NCI-H2171 (cell line): ENCODE measurements at places on chromosomes 5 and 9.

DNA sequence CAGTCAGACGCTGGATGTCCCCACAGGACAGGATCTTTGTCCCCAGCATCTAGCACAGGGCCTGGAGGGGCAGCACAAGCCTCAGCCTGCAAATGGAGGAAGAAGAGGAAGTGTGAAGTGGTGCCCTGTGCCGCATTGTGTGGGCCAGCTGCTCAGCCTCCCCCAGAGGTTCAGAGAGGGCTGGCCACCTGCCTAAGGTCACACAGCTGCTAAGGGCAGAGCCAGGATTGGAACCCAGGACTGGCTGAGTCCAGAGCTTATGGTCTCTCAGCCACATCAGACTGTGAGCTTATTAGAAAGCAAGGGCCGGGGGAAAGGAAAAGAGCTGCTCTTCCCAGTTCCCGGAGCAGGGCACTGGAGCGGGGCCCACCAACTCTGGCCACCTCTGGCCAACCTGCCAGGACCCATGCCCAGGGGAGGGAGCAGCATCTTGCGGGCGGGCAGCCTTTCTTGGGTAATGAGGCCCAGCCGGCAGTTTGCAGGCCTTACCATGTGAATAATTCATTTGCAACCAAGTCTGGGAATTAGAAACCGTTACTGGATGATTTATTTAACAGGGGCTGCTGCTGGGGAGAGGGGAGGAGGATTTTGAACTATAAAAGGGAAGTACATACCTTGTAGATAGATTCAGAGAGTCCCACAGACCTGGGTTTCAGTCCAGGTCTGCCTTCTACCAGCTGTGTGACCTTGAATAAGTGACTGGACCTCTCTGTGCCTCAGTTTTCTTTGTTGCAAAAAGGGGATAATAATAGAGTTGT, 11.6 kb upstream of the CRB2 start:
- no peak for DNase-seq

DNA sequence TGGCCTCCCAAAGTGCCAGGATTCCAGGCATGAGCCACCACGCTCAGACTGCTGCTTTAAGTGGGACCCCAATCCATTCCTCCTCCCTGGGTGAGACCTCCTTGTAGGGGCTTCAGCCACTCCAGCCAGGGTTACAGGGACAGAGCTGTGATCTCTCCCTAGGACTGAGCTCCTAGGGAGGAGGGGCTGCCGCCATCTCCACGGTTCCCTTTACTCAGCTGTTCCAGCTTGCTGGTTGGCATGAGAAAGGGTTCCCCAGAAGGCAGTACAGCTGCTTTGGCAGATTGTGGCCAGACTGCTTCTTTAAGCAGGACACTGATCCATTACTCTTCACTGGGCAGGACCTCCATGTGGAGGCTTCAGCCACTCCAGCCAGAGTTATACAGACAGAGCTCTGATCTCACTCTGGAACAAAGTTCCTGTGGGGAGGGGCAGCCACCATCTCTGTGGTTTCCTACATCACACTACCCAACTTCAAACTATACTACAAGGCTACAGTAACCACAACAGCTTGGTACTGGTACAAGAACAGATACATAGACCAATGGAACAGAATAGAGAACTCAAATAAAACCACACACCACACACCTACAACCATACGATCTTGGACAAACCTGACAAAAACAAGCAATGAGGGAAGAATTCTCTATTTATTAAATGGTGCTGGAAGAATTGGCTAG, 7.2 kb downstream of the INSL6 start:
- DNase-seq = no peak

DNA sequence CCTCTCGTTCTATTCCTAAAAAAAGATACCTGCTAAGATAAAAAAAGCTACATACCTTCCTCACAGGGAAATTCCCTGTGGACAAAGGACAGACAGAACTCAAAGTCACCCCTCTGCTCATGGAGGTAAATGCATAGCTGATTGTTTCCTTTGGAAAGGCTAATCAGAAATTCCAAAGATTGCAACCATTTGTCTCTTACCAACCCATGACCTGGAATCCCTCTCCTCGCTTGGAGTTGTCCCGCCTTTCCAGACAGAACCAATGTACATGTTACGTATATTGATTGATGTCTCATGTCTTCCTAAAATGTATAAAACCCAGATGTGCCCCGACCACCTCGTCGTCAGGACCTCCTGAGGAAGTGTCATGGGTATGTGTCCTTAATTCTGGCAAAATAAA, 49.2 kb upstream of the LIFR start:
- no peak for DNase-seq

DNA sequence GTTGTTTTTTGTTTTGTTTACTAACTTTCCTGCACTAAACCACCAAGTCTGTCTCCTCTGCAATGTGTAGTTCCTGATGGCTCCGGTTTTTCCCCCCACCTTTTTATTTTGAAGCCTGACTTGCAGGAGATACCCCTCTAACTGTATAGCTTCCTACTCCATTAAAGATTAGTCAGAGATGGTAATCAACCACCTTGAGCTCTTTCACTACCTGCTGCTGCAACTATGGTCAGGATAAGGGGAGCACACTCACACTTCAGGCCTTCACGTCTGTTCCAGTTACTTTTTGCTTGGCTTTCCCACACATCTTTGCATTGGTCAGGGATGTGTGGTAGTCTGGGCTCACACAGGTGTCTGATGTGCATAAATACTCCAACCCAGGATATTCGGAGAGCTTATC, 63.4 kb downstream of the NR6A1 start:
- DNase-seq = no peak

- DNase-seq = no peak
These were observed 387.7 kb downstream of the TLR4 start for GRCh38 chr9:118091711-118092500.

DNA sequence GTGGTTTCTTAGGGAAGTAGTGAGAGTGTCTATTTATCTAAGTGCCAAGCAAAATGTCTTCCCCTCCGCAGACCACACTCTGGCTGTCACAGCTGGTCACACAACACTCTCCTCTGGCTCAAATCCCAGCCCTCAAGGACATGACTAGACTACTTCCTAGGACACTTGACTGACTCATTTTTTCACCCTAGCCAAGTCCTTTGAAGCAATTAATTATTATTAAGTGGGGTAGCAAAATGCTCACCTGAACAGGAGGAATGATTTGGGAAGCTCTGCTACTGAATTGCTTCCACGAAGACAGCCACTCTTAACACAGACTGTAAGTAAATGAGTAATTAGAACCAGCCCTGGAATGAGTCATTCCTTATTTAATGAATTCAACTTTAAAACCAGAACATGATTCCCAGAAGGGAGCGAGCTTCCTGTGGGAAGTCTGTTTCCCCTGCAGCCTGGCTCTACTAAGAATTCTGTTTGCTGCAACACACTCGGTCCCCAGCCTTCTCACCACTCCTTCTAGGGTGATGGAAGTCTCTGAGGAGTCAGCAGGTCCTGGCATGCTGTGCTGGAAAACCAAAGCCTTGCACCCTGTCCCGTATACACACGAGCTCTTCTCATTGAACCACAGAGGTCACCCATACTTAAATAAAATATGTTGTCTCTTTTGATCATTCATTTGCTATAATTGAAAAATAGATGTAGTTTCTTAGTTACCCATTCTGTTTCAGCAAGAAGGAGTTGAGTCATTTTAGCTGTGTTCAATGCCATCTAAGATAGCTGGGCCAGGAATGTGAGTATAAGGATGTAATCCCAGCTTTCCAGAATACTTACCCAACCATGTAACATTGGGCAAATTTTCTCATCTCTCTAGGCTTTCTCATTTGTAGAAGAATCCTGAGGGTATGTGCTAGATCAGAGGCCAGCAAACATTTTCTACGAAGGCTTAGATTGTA, 218.6 kb upstream of the RASEF start:
- no peak for DNase-seq

DNA sequence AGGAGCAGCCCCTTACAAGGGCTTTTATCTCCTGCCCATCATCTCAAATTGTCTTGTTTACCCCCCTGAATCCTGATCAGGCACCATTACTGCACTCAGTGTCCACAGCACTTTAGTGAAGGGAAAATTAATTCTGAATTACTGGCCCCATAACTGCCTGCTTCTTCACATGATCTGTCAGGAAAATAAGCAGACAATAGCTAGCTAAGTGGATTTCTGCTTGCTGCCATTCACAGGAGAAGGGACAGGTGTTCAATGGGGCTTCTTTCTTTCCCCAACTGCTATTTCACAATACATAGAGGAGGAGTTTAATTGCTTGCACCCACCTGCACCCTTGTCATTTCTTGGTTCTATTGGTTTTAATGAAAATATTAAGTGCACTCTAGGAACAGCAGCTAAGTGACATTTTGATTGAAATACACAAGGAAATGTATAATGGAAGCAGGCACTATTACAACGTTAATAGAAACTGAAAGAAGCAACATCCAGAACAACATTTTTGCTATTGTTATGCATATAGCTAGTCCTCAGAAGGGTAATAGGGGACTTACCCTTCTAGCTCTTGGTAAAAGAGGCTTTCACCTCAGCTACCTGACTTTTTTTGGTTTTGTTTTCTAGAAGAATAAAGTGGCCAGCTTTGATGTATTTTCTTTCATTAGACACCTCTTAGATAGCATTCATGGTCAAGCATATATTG, 599.3 kb upstream of the TLE4 start:
- peak; percentile 49 for DNase-seq

- DNase-seq = no peak
These were observed 175.5 kb downstream of the NXNL2 start for GRCh38 chr9:88710449-88710848.

DNA sequence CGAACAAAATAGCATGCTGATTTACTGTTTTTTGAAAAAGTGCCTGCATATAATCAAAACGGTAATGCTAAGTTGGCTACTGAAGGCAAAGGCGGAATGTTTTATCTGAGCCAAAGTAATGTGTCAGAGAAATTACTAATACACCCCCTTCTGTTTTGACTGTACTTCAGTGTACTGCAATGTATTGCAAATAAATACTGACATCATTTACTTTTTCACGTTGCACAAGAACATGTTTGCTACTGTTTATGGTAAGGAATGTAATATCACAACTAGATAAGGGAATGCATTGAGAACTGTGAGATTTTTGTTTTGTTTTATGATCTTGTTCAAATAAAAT, 813 bp upstream of the AGTPBP1 start:
- no peak for DNase-seq

- no peak for DNase-seq
These were observed 3.4 kb upstream of the FLT4 start for GRCh38 chr5:180652771-180653170.

- DNase-seq = no peak
These were observed 621 bp upstream of the GCNT4 start for GRCh38 chr5:75053054-75053303.

DNA sequence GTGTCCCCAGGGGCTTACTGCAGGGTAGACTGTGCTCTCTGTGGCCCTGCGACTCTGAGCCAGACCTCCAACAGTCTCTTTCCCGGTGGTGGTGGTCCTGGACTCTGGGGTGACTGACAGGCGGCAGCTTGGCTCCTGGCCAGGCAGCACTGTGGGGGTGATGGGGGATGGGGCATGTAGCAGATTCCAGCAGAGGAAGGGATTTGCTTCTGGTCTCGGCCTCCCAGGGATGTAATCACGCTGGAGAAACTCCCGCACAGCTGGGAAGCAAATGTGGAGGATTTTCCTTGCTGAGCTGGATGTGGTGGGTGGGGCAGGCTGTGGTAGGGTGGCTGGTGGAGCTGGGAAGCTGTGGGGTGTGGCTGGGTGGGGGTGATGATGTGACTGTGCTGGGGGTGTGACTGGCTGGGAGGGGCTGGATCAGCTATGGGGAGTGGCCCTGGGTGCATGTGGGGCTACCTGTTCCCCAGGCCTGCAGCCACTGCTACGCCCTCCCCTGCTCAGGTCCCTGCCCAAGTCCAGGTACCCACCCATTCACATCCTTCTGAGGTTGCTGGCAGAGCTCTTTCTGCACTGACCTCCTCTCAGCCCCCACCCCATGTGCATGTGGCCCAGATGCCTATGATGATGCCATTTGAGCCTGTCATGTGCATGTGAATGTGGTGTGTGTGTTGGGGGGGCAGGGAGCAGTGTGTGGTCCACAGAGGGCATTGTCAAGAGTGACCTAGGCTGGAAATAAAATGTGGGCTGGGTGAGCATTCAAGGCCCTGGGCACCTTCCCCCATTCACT, 3.8 kb downstream of the NDST1 start:
- DNase-seq = no peak

DNA sequence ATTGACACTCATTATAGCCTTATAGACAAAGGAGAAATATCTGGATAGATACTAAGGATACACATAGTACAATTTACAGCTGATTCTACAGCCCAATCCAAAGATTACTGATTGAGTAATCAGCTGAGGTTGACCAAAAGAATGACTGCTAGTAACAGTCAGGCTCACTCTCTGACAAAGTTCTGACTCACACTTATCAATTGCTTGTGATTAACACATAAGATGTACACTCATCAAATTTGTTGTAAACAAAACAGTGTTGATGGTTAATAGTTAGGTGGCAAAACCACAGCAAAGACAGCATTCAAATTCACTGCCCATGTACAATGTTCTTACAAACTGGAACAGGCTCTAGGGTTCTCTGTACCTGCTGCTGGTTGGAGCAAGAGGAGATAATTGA, 422.7 kb downstream of the TLE1 start:
- DNase-seq = no peak

GRCh38 chr5:92969191-92969780, 611.7 kb downstream of the NR2F1-AS1 start:
- no peak for DNase-seq

- no peak for DNase-seq
These were observed 278.3 kb upstream of the MPDZ start for GRCh38 chr9:13557746-13558145.

GRCh38 chr5:109779036-109779735, 89.5 kb downstream of the MAN2A1 start:
- no peak for DNase-seq

- no peak for DNase-seq
These were observed 110.5 kb upstream of the CDKN2B start for GRCh38 chr9:22119522-22120158.

GRCh38 chr5:96408210-96408777, 24.8 kb downstream of the PCSK1 start:
- DNase-seq = no peak

- no peak for DNase-seq
These were observed 29.5 kb downstream of the SLC25A46 start for GRCh38 chr5:110768138-110768860.

GRCh38 chr5:90901261-90901660, 342.7 kb downstream of the ADGRV1 start:
- no peak for DNase-seq

DNA sequence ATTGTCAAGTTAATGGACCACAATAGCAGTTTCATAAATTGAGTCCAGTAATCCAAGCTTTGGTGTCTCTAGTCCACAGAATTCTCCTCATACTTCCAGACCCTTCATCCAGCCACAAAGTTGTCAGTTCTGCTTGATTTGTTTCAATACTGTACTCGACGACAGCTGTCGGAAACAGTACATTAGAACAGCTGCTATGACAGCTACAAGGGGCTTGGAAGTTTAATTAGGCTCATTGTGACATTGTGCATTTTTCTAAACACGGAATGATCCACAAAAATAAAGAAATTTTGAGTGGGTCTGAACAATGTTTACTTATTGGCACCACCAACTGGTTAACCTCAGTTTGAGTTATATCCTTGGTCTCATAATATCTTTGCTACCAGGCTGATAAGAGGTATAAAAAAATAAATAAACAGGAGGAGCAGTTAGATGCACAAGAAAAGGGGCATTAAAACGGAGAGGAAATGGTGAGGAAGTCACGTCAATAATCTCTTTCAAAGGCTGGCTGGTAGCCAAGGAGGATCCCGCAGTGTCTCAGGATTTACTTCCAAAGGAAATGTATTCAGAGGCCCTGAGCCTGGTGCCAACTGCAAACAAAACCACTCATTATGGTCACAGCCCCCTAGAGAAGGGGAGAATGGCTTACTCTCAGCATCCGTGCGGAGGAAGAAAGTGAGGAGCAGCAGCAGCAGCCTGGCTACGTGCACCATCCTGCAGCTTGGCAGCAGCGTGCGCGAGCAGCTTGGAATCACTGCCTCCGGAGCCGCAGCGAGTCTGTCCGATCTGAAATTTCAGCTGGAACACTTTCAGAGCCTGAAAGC, 933.8 kb upstream of the DMAC1 start:
- peak; percentile 40 for DNase-seq
